ENCODE measurements at places on chromosomes 6 and 20.

DNA sequence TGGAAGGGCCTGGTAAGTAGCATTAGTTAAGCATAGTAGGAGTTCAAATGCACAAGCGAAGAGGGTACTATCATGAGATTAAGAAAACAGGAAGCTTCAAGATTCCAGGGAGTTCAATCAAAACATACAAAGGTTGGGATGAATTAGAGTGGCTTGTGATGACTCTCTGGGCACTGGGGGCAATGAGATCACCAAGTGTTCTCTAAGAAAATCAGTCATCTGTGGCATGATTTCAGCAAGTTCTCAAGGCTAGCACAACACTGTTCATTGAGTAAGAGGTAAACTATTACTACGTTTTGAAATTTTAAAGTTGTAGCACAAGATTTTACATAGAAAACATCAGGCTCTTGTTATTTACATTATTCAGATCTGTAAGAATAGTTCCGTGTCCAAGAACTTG, 139.7 kb upstream of the FLRT3 start:
- DNase-seq: no peak

DNA sequence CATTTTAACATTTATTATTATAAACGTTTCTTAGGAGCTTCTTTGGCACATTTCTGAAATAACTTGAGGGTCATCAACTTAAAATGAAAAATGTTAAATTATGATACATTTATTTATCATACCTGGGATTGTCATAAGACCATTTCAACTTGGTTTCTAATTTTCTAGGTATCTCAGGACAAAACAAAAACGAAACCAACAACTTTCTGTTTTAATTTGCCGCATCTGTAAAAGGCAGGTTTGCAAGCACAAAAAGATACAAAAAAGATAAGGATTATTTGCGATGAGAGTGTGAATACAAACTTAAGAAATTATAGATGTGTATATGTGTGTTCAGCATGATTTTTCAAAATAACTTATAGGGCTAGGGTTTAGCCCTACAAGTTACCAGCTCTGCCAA, 395.0 kb upstream of the RUNX2 start:
- DNase-seq: no peak

- no peak for DNase-seq
Measured at GRCh38 chr6:26067367-26067766, 19.9 kb upstream of the HFE start.

DNA sequence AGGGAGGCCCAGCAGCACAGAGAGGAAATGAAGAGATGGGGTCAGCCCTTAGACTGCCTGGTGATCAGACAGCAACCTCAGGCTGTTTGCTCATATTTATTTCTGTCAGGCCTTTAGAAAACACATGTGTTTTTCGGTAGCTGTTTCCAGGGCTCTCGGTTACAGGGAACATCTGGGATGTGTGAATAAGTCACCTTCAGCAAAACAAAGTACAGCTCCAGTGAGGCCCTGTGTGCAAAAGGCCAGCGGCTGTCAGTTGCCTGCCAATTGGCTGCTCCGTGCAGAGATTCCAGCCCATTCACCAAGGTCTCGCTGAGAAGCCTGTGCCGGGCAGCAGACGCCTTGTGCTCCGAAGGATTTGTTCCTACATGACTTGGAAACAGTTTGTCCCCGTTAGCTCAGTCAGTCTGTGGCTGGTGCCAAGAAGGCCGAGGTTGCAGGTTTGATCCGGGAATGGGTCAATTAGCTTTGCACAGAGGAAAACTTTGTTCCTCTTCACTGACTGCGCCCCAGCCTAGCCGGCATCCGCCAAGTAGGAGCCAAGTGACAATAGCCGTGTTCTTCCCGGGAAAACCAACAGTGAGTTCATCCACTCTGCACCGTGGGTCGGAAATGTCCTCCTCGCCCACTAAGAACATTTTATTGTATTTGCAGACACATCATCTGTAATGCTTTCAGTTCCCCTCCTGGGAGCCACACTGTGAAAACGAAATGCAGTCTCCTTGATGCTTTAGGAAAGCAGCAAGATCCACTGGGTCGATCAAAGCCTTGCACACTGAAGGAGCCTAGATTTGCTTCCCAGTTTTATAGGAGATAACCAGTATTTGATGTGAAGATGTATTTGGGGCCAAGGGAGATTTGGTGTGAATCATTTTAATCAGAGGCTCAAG, 315.4 kb upstream of the CDYL start:
- DNase-seq: no peak

DNA sequence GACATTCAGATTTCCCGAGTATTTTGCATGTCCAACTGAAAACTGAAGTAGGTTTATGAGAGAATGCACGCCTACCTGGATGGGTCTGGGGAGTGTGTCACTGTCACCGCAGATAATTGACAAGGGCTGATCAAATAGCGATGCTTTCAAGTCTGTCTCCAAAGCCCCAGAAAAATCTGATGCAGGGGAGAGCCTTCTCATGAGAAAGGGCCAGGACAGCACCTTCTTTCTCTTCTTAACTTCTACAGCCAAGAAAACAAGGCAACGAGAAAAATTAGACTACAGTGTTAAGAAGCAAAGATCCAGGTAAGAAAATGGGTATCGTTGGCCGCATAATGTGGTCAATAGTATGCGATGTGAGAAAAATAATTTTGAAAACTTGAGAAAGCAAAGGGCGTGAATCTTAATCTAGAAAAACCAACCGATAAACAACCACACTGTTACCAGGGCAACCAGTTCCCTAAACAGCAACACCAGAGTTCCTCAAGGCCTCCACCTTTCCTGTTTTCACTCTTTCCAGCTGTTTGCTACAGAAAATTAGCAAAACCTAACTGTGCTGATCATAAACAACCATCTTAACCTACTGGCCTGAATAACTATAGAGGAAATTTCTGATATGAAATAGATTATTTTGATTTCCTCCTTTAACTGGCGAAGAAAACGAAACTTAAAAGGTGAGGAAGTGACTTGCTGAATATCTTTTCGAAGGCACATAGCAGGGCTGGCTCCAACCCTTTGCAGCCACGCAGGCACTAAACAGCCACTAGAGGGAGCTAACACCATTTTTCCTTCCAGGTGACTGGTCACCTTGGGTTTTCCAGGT, 2.6 kb downstream of the TAGAP start:
- DNase-seq: peak; percentile 84

GRCh38 chr6:89145956-89146717, at the start of gene PM20D2:
Gene PM20D2 (plus strand): TSS chr6:89146055. CDS start chr6:89146145, 90 bp downstream.
- peak; percentile 51 for DNase-seq

- DNase-seq: no peak
Measured at GRCh38 chr6:153668758-153669157, 370.3 kb upstream of the OPRM1 start.

GRCh38 chr6:82176616-82177015, 70.9 kb downstream of the IBTK start:
- DNase-seq: no peak

GRCh38 chr20:14647016-14647415, 309.6 kb upstream of the FLRT3 start:
- DNase-seq: no peak

DNA sequence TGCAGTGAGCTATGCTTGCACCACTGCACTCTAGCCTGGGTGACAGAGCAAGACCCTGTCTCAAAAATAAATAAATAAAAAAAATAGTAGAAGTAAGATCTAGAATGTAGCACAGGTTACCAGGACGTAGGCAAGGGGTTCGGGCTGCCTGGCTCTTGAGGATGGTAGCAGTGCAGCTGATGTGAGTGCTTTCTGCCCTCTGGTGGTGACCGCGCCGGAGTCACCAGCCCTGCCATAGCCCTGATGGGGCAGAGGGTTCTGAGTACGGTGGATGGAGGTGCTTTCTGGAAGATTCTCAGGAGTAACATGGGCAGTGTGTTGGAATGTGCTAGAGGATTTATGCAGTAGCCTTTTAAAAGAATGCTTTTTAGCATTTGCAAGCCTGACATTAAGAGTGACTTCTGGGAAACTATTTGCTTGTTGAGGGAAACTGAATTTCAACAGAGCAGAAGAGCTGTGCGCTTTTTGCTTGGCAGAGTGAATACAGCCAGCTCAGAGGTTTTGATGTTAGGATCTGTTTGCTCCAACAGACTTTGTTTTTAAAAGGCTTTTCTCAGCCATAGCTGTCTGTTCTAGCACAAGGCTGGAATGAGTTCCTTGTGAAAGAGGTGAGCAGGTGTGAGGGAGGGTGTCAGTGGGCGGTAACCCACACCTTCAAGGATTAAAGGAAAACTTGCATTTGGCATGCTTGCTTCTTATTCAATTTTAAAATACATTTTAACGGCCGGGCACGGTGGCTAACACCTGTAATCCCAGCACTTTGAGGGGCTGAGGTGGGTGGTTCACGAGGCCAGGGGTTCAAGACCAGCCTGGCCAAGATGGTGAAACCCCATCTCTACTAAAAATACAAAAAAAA, 65.9 kb downstream of the PTPN1 start:
- DNase-seq: peak; percentile 61

GRCh38 chr6:7911345-7911725, 747 bp upstream of the TXNDC5 start:
- no peak for DNase-seq

GRCh38 chr6:2403546-2403945, 158.1 kb upstream of the GMDS start:
- no peak for DNase-seq

DNA sequence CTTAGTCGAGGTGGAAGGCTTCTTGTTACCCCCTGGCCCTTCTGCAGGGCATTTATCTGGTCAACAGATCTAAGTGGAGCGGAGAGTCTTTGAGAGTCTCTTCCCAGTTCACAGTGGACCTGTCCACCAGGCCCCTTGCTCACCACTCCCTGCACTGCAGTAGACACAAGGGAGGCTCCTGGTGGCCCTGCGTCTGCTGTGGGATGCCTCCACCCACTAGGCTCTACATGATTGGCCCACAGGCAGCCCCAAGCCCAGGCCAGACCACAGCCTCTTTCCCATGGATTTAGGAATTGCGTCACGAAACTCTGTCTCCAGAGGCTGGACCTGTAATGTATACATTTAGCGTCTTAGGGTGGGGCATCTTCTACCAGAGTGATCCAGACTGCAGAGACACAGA, 28.4 kb downstream of the TBC1D7 start:
- DNase-seq: no peak

GRCh38 chr6:169168302-169168630, 85.4 kb downstream of the THBS2 start:
- no peak for DNase-seq

DNA sequence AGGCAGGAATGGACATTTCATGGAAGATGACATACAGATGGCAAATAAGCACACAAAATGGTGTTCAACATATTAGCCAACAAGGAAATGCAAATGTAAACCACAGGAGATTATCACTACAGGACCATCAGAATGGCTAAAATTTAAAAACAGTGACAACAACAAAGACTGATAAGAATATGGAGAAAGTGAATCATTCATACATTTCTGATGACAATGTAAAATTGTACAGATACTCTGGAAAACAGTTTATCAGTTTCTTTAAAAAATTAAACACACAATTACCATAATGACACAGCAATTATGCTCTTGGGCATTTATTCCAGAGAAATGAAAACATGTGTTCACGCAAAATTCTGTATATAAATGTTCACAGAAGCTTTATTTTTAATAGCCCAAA, 105.8 kb upstream of the RUNX2 start:
- DNase-seq: no peak

- DNase-seq: no peak
Measured at GRCh38 chr6:17593246-17593645, 6.9 kb upstream of the FAM8A1 start.

GRCh38 chr20:2749343-2749950, 51.0 kb downstream of the CPXM1 start:
- no peak for DNase-seq

- DNase-seq: no peak
Measured at GRCh38 chr6:63904650-63905248, 269.1 kb downstream of the PHF3 start.

DNA sequence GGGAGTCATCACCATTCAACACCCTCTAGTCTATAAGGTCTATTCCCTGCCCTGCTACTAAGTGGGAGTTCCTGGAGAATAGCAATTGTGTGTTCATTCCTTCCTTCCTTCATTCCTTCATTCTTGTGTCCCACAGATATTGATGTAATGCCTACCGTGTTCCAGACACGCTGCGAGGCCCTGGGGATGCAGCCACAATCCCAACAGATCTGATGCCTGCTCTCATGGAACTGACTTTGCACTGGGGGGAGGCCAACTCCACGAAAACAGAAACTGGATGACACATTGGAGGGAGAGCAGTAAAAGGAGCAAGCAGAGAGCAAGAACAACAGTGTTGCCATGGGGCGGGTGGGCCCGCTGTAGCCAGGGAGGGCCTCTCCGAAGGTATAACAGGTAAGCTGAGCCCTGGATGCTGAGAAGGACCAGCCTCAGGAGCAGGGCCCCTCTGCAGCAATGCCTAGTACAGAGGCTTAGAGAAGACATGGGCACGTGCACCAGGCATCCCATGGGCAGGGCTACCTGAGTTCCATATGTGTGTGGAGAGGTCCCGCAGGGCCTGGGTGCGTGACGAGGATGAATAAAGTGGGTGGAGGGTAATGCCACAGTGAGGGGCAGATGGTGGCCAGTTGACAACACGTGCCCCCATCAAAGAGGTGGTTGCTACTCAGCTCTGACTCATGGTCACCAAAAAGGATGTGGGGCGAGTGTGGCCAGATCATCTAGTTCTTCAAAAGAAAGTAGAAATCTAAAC, 173.9 kb downstream of the NFATC2 start:
- no peak for DNase-seq

GRCh38 chr6:2782356-2782708, 17.1 kb downstream of the WRNIP1 start:
- no peak for DNase-seq

- DNase-seq: no peak
Measured at GRCh38 chr6:14292119-14292518, 174.5 kb downstream of the CD83 start.

DNA sequence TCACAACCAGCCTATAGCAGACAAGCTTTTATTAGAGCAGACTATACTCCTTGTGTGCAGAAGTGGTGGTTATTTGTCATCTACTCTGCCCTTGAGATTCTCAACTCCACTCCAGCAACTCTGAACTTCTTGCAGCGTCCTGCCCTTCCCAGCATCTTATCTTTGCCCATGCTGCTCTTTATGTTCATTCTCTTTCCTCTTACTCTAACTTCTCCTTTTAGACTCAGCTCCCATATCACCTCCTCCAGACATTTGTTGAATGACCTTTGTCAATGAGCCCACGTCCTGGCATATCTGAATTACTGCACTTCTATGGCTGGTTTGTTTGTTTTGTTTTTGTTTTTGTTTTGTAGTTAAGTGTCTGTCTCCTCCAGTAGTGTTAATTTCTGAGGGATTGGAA, 81.2 kb downstream of the KCNQ5 start:
- DNase-seq: no peak

DNA sequence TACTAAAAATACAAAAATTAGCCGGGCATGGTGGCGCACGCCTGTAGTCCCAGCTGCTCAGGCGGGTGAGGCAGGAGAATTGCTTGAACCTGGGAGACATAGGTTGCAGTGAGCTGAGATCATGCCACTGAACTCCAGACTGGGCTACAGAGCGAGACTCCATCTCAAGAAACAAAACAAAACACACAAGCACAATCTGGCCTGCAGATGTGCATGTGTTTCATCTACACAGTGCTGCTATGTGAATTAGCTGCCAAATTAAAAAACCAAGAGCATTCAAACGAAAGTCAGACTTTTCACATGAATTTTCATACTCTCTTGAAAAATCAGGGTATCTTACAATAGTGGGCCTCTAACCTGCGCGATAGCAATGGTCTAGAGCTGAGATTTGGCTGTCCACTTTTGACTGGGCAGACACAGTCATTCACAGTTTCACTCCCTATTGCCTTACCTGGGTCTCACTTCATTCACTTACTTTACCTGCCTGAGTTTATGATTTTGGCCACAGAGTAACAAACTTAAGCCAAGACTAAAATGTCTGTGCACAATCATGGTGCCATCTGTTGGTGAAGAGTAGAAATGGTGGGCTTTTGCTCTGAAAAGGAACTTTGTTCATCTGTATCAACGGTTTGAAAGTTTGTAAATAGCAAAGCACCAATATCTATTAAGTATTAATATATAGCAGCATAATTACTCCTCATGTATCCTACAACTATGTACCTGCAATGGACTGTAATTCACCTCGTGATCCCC, 138.5 kb upstream of the UST start:
- DNase-seq: peak; percentile 9
